ENCODE measurements at places on chromosomes 11 and 22.
A peak's percentile ranks its signal among the peaks of the same experiment; 100 is the strongest.

GRCh38 chr11:126871792-126872191 lies 128.8 kb downstream of the KIRREL3 start:
- no peaks in the 10 kb centered on the region for H3K36me3 ChIP-seq
- no peak overlapping the region for H3K4me3 ChIP-seq
- H3K27ac ChIP-seq, result no peak overlapping the region
- peaks cover 5% of the 10 kb centered on the region for H3K4me1 ChIP-seq
- DNase-seq, result no peak

DNA sequence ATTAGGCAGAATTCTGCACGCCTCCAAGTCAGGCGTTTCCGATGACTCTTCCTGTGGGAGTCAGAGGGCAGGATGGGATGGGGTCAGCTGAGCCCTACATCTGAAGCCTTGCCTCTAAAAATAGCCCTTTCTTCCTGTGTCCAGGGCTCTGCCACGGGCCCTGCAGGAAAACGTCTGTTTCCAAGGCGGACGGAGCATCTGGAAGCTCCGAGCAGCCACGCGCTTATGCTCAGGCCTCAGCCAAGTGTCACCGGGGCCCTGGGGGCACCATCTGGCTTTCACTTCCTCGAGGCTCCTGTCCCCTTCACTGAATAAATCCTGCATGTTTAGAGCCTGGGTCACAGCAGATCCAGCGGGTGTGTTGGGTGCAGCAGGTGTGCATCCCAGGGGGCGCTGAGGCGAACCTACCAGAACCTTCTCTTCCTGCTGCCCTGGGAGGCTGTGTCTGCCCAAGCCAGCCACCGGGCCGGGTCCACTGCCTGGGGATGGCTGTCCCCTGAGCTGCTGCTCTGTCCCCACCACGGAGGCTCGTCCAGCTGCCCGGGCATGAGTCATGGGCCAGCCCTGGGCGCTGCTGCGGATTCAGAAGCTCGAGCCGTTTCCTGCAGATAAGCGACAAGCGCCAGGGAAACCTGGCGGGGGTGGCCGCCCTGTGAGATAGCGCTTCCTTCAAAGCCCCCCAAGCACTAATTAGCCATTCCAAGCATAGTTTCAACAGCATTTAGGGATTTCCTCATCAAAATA lies 32.0 kb upstream of the LINC01488 start:
- peak; percentile 71 for DNase-seq
- no peak overlapping the region for H3K4me3 ChIP-seq
- H3K36me3 ChIP-seq, result no peaks in the 10 kb centered on the region
- H3K4me1 ChIP-seq, result no peaks in the 10 kb centered on the region
- no peak overlapping the region for H3K27ac ChIP-seq

DNA sequence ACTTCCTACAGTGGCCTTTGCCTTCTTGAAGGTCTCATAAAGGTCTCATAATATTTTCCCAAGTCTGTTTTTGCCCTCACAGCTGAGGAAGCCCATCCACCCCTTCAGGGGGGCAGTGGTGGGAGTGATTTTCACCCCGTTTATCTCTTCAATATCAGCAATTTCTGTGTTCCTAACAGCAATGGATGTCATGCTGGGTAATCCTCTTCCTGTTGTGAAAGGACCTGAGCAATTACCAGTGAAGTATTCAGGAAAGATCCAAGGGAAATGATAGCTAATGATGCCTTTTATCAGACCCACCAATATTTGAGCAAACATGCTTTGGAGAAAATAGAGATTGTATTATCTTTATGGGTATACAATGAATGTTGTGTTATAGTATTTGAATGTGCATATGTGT lies 226.9 kb downstream of the INSC start:
- no peak overlapping the region for H3K27ac ChIP-seq
- H3K4me1 ChIP-seq, result no peaks in the 10 kb centered on the region
- H3K4me3 ChIP-seq, result no peak overlapping the region
- no peaks in the 10 kb centered on the region for H3K27me3 ChIP-seq
- DNase-seq, result no peak
- H3K36me3 ChIP-seq, result no peaks in the 10 kb centered on the region

DNA sequence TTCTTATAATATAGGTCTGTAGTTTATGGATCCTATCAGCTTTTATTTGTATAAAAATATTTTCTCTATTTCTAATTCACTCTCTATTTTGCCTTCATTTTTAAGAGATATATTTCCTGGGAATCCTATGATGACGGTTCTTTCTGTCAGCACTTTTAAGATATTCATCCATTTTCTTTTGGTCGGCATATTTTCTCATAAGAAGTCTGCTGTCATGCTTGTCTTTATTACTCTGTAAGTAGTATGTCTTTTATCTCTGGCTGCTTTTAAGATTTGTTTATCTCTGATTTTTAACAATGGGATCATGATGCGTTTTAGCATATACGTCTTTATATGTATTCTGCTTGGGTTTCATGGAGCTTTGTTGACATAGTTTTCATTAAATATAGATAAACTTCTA lies 175.5 kb downstream of the SNX19 start:
- H3K27me3 ChIP-seq, result no peaks in the 10 kb centered on the region
- H3K36me3 ChIP-seq, result no peaks in the 10 kb centered on the region
- no peak overlapping the region for H3K27ac ChIP-seq
- no peaks in the 10 kb centered on the region for H3K4me1 ChIP-seq
- no peak overlapping the region for H3K4me3 ChIP-seq

GRCh38 chr11:109041876-109042275 lies 377.0 kb downstream of the DDX10 start:
- H3K27me3 ChIP-seq, result no peaks in the 10 kb centered on the region
- no peaks in the 10 kb centered on the region for H3K36me3 ChIP-seq
- no peak overlapping the region for H3K27ac ChIP-seq
- no peaks in the 10 kb centered on the region for H3K4me1 ChIP-seq
- no peak overlapping the region for H3K4me3 ChIP-seq
- DNase-seq, result no peak

DNA sequence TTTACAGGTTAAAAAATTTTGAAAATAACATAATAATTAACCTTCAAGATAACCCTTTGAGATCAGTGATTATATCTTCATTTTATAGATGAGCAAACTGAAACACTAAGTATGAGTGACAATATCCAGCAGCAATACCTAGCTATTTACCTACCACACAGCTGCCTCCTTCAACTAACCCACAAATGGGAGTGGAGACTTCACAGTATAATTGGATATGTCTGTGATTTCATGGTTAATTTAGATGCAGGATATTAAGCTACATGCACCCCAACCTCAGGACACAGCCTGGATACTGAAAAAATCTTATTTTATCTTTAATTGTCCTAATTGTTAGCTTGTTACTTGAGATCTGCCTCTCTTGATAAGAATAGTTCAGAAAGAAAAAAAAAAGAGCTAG lies 297.2 kb upstream of the ANO5 start:
- no peak overlapping the region for H3K27ac ChIP-seq
- no peak for DNase-seq
- H3K4me3 ChIP-seq, result no peak overlapping the region

- H3K4me3 ChIP-seq, result no peak overlapping the region
Measured at GRCh38 chr22:24416095-24416494, 11.3 kb upstream of the ADORA2A start.

GRCh38 chr22:46750863-46751443 lies 11.5 kb upstream of the TBC1D22A start:
- DNase-seq, result peak; percentile 79
- no peaks in the 10 kb centered on the region for H3K27me3 ChIP-seq
- peaks cover 46% of the 10 kb centered on the region for H3K4me1 ChIP-seq
- H3K4me3 ChIP-seq, result no peak overlapping the region
- H3K27ac ChIP-seq, result peak overlapping the region; percentile 49

DNA sequence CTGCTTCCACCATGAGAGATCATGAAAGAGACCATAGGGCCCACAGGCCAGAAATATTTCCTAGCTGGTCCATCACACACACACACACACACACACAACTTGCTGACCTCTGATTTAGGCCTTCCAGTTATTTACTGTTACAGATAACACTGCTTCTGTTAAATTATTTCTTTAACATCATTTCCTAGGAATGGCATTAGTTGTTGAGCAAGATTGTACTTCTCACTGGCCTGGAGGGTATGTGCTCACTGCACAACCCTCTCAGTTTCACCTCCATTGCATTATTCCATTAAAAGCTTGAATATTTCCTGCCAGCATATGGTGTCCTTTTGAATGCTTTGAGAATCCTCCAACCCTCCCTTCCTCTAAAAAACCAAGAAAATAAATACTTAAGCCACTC lies 104.4 kb downstream of the MICAL2 start:
- no peaks in the 10 kb centered on the region for H3K27me3 ChIP-seq
- no peaks in the 10 kb centered on the region for H3K36me3 ChIP-seq
- DNase-seq, result no peak
- no peak overlapping the region for H3K4me3 ChIP-seq
- no peak overlapping the region for H3K27ac ChIP-seq
- no peaks in the 10 kb centered on the region for H3K4me1 ChIP-seq

DNA sequence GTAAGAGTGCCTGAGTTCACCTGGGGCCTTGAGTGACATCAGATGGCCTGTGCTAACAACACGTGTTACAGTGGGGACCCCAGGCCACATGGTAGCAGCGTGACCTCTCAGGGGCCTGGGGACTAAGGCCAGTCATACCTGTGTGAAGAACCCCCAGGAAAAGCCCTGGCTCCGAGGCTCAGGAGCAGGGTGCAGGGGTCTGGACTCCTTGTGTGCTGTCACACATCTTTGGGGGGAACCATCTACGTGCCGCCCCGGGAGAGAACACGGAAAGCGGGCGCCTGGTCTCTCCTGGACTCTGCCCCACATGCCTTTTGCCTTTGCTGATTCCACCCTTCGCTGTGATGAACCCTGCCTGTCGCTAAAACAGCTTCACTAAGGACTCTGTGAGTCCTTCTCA lies 48.7 kb downstream of the SHANK2 start:
- H3K27me3 ChIP-seq, result no peaks in the 10 kb centered on the region
- no peak overlapping the region for H3K27ac ChIP-seq
- peak; percentile 37 for DNase-seq
- H3K36me3 ChIP-seq, result no peaks in the 10 kb centered on the region

DNA sequence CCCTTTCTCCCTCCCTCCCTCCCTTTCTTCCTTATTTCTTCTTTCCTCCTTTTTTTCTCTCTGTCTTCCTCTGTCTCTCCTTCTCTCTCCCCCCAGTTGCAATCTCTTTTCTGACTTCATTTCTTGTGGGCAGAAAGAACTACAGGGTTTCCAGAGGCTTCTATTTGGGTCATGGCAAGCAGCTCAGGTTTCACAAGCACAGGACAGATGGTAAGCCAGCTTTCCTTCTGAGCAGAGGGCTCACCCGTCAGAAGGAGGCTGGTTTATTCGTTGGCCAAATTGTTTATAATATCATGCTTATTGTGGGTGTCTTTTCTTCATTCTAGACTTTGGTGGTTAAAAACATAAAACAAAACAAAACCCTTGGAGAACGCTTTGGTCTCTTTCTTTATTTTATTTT lies 58.9 kb upstream of the CLMP start:
- DNase-seq, result no peak
- no peaks in the 10 kb centered on the region for H3K36me3 ChIP-seq
- no peak overlapping the region for H3K27ac ChIP-seq
- H3K4me1 ChIP-seq, result no peaks in the 10 kb centered on the region

- DNase-seq, result no peak
- H3K27me3 ChIP-seq, result no peaks in the 10 kb centered on the region
- no peak overlapping the region for H3K27ac ChIP-seq
- H3K4me1 ChIP-seq, result no peaks in the 10 kb centered on the region
- H3K4me3 ChIP-seq, result no peak overlapping the region
Measured at GRCh38 chr11:110463153-110463552, 33.4 kb downstream of the FDX1 start.

DNA sequence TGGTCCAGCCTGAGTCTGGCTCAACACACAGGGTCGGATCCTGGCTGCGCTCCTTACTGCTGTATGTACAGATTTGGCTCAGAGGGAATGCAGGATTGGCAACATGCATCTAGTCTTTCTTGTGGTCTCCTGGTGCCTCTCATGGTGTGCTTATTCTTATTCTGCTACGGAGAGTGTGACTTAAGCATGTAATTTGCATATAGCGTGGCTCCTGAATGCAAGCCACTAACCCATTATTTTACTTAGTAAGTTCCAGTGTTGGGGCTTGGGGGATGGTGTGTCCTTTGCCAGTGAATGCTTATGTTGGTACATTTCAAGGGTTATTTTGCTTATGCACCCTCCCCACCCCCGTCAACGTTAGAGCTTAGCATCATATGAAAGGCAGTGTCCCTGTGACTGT lies 51.2 kb downstream of the PTPRJ start:
- H3K4me1 ChIP-seq, result no peaks in the 10 kb centered on the region
- no peaks in the 10 kb centered on the region for H3K27me3 ChIP-seq
- H3K36me3 ChIP-seq, result no peaks in the 10 kb centered on the region
- DNase-seq, result no peak
- no peak overlapping the region for H3K27ac ChIP-seq
- no peak overlapping the region for H3K4me3 ChIP-seq

GRCh38 chr22:26970809-26971394 lies 313.5 kb downstream of the MIAT start:
- H3K4me3 ChIP-seq, result no peak overlapping the region
- H3K27me3 ChIP-seq, result no peaks in the 10 kb centered on the region
